ENCODE measurements at places on chromosomes 12 and 14.

DNA sequence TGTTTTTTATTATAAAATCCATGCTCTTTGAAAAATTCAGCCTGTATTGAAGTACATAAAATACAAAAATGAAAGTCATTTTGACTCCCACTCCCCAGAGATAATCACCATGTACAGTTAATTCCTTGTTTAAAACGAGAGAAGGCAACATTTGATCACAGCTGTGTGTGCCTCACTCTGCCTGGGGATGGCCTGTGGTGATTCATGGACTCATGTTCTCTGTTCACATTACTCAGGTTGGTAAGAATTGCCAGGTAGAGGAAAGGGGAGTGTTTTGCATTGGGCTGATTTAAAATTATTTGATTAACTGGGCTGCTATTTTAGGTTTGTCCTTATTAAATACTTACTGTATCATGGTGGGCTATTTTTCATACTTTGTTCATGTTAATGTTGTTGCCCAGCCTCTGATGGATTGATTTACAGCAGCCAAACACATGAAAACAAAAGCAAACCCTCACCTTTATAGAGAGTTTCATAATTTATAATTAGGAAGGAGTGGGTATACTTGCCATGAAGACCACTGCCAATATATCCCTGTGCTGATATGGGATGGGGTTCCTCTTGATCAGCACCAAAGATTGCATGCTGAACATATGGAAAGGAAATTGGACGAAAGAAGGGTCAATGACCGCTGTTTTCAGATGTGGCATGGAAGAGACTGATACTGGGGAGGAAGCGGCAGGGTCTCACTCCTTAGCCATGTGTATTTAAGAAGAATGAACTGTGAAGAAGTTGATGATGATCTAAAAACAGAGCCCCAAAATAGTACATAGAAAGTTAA, 3.0 kb downstream of the ZBTB1 start:
- DNase-seq, result no peak

GRCh38 chr12:52041695-52042123, 9.5 kb upstream of the NR4A1 start:
- no peak for DNase-seq

GRCh38 chr12:46693034-46693433, 132.8 kb downstream of the SLC38A4 start:
- DNase-seq, result no peak

- no peak for DNase-seq
These were observed 248.3 kb downstream of the PHLDA1 start for GRCh38 chr12:75783093-75783877.

- no peak for DNase-seq
These were observed 7.4 kb upstream of the SYCP3 start for GRCh38 chr12:101746661-101747060.

Data from substantia nigra (tissue), 51 donors.